ENCODE measurements at places on chromosomes 6 and 20.

- DNase-seq, result no peak
Observed at GRCh38 chr6:4397307-4397706, 261.9 kb upstream of the ECI2 start.

GRCh38 chr6:22926790-22927354 is 357.5 kb downstream of the HDGFL1 start:
- no peak for DNase-seq

GRCh38 chr6:4794140-4794707 is 18.0 kb downstream of the CDYL start:
- no peak for DNase-seq

- DNase-seq, result no peak
Observed at GRCh38 chr6:11824986-11825385, 46.4 kb upstream of the ADTRP start.

- DNase-seq, result no peak
Observed at GRCh38 chr6:21666201-21666691, 72.7 kb downstream of the SOX4 start.

DNA sequence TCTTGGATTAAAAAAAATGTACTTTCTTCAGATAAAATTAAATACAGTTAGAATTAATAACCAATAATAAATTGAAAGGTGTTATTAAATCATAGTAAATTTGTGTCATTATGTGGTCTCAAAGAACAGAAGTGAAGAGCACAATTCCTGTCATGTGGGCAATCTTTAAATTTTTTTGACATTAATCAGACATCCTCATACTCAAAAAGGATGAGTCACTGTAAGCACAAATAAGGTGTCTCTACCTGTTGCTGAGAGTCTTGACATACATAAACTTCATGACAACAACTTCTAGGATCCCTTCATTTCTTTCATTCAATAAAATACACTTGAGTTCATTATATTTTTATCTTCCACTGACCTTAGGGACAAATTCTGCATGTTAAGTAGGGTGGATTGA is 76.1 kb downstream of the SLC22A3 start:
- DNase-seq, result no peak

GRCh38 chr6:168619560-168620314 is 178.8 kb downstream of the SMOC2 start:
- no peak for DNase-seq

DNA sequence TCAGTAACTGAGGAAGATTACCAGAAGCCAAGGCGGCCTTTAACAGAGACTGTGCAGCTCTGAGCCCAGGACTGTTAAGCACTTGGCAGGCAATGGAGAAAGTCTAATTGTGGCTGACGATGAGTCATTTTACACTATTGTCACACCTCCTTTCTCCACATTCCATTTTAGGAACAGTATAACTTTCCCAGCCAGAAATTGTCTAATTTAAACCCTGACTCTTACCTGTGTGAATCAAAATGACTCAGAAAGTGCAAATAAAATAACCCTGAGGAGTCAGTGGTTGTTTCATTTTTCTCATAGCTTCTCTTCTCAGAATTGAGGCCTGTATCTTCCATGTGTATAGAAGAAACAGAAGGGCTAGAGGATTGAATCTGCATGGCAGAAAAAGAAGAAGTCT is 40.0 kb upstream of the OPN5 start:
- no peak for DNase-seq

DNA sequence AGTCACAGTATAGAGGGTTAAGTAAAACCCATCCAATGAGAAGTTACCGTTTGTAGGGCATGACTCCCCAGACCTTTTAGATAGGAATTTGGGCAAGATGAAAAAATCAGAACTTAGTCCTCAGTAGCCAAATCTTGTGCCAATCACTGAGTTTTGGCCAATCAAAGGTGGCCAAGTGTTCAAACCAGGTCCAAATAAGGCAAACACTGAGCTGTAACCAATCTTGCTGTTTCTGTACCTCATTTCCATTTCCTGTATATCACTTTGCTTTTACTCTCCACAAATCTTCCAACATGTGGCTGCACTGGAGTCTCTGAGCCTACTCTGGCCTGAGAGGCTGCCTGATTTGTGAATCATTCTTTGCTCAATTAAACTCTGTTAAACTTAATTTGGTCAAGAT is 81.8 kb upstream of the GPR6 start:
- no peak for DNase-seq

GRCh38 chr20:45355209-45356084 is 7.2 kb upstream of the SDC4 start:
- no peak for DNase-seq

- DNase-seq, result no peak
Observed at GRCh38 chr6:135117413-135117968, 62.9 kb upstream of the HBS1L start.

- DNase-seq, result no peak
Observed at GRCh38 chr6:34696189-34696738, 303 bp downstream of the ILRUN start.

- DNase-seq, result no peak
Observed at GRCh38 chr20:51185277-51185676, 162.4 kb upstream of the KCNG1 start.

GRCh38 chr6:81241126-81242041 is 511.1 kb downstream of the TENT5A start:
- no peak for DNase-seq

DNA sequence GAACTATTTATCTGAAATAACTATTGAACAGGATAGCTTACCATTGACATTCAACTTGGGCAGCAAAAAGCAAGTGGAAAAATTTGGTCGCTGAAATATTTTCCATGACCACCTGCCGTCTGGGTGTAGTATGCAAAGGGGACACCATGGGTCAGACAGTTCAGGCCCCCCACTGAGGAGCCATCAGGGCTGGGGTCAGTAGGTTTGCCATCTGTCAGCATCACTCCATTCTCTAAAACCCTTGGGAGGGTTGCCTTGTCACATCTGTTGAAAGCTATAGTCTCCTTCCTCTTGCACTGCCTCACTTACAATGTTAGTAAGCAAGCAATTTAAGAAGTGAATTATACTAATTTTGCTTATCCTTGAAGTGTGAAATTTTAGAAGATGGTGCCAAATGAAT is 44.9 kb downstream of the NRN1 start:
- DNase-seq, result no peak

DNA sequence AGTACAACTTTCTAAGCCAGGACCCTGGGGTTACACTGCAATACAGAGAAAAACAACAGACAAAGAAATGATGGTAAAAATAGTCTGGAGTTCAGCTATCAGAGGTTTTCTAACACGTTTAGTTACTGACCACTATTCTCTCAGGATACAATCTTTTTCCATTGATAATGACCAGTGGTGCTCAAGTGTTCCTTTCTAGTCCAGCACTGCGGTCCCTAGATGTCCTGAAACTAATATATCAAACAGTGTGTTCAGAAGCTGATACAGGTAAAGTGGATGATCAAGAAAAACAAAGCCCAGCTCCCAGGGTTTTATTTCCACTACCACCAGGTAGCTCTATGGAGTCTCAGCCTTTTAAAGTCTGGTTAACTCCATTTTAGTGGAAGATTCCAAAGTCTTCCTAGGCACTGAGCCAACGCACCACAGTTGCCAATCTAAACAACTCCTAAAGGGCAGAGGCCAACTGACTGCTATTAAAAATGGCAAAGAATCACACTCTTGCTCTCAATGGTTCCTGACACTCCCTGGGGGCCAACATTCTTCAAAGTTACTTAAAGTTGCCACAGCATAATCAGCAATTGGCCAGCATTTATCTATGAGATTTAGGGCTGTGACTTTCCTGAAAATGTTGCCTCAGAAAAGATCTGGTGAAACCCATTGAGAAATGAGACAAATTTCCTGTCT is 38.2 kb downstream of the DZANK1 start:
- no peak for DNase-seq

- DNase-seq, result no peak
Observed at GRCh38 chr20:10798811-10799210, 125.0 kb upstream of the JAG1 start.

- peak; percentile 74 for DNase-seq
Observed at GRCh38 chr20:11274141-11274594, 600.4 kb upstream of the JAG1 start.

- peak; percentile 61 for DNase-seq
Observed at GRCh38 chr6:28896505-28897368, 27.0 kb downstream of the TRIM27 start.

GRCh38 chr6:41815587-41815986 is 28.1 kb downstream of the TOMM6 start:
- no peak for DNase-seq

DNA sequence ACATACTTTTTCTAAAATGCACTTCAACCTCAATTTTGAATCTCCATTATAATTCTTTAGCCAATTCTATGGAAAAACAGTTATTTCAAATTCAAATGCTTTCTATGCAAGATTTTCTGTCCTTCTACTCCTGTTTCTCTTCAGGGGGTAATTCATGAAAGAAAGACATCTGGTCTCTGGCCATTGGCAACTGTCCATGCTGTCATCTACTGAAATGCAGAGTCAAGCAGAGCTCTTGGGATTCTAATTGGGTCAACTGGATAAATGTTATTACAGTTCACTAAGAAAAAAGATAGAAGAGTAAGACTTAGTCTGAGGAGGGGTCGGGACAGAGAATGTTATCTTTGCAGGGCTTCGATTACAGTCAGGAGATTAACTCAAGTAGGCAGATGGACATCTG is 22.0 kb upstream of the BMP5 start:
- DNase-seq, result no peak

GRCh38 chr6:71537717-71538116 is 249.1 kb downstream of the OGFRL1 start:
- no peak for DNase-seq

GRCh38 chr20:53738039-53738944 is 144.7 kb upstream of the ZNF217 start:
- no peak for DNase-seq

DNA sequence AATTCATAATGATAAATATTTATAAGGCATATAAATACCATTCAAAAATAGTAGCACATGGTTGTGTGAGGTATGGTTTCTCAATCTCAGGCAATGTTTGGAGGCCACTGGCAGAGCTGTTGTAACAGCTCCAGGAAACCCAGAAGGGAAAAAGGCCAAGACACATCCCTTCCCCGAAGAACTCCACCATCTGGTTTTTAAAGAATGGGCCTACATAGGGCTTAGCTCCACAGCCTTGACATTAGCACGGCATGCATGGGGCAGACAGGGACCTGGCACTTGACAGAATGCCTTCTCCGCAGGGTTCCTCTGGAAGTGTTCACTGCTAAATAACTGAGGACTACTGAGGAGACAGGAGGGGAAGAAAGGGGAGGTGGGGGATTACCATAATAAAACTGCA is 16.1 kb upstream of the FOXO3 start:
- DNase-seq, result no peak

DNA sequence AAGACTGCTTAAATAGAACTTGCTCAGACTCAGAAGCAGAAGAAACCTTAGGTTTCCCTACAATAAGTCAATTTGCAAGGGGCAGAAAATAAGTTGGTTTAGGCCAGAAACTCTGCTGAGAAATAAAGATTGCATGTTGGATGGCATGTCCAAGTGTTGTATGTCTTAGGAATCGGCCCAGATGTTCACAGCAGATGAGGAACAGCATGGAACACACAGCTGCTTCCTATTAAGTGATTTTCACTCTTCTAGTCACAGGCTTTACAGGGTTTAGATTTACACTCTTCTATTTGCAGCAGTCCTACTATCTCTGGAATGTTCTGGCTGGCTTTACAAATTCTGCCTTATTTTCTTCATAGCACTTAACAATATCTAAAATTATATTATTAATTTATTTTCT is 3.2 kb downstream of the ZKSCAN4 start:
- DNase-seq, result no peak

DNA sequence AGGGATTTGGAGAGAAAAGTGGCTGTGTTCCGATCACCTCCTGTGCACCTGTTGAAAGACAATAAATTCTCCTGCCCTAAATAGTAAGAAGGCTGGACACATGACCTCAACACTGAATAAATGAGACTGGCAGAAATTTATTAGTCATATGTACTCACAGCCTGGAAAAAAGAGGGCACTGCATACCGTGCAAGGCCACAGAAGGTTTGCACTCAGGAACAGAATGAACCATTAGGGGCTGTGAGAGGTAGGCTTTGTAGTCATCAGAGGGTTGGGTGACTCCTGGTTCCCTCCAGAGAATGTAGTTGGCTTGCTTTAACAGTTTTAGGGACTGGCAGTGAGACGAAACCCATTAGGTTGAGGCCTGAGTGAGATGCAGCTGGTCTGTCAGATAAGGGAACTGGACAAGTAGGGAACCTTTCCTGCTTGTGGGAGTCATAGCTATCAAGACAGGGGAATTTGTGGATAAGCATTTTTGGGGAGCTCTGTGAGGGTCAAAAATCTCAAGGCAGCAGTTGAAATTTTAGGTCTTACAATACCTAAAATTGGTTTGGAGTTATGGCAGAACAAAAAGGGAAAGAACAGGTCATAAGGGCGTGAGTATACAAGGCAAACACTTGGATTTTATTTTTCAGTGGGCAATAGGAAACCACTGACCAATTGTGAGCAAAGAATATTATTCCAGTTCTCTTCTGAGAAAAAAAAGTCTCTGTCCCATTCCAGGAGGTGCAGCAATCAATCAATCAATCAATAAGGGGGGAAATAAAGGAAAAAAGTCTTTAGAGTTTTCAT is 67.9 kb upstream of the BTN3A2 start:
- DNase-seq, result no peak

DNA sequence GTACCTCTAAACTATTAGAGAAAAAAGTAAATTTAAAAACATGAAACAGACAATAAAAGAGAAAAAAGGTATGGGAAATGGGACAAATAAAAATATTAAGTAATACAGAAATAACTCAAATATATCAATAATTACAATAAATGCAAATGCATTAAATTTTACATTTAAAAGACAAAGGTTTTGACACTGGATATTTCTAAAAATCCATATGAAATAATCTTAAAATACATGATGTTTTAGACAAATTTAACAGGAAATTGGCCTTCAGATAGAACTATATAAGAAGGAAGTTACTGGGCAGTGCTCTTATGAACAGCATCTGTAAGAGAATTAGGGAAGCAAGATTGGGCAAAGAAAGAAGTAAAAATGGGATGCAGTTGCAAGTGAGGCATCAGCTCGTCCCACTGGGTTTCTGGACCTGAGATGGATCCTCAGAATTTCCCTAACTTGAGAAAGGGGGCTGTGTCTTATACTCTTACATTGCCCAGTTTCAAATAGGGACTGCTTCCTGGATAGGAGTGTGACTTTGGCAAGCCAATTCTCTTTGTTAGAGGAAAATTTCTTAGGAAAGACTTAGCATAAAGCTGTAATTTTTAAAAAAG is 376.7 kb downstream of the SMOC2 start:
- DNase-seq, result no peak

DNA sequence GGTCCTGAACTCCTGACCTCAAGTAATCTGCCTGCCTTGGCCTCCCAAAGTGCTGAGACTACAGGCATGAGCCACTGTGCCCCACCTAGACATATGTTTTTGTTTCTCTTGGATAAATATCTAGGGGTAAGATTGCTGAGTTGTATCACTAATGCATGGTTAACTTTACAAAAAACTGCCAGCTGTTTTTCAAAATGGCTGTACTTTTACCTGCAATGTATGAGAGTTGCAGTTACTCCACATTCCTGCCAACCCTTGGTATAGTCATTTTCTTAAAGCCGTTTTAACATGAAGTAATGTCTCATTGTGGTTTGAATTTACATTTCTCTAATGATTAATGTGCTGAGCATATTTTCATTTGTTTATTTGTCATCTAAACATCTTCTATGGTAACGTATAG is 289.7 kb downstream of the UTRN start:
- DNase-seq, result no peak

- no peak for DNase-seq
Observed at GRCh38 chr6:99232056-99232455, 117.4 kb downstream of the FAXC start.

- peak; percentile 96 for DNase-seq
Observed at GRCh38 chr6:35415065-35415891, 36.9 kb upstream of the FANCE start.

- no peak for DNase-seq
Observed at GRCh38 chr6:34236131-34236442, 586 bp upstream of the HMGA1 start.

- DNase-seq, result no peak
Observed at GRCh38 chr20:22775256-22775655, 190.9 kb upstream of the FOXA2 start.
